ENCODE measurements at places on chromosomes 1 and 21.

DNA sequence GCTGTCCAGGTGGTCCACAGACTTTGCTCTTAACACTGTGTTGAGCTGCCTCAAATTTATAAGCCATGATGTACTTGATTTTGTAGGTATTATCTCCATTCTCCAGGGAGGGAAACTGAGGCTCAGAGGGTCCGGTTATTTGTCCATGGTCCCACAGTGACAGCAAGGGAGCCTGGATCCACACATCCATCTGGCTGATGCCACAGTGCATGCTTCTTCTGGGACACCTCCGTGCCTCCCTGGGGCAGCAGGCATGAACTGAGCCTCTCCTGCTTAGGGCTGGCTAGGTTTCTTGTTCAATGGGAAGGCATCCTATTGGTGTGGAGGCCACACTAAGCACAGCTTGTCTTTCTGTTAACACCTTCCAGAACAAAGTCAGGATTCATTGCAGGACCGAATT is 317.3 kb downstream of the AJAP1 start:
- no peak for DNase-seq

DNA sequence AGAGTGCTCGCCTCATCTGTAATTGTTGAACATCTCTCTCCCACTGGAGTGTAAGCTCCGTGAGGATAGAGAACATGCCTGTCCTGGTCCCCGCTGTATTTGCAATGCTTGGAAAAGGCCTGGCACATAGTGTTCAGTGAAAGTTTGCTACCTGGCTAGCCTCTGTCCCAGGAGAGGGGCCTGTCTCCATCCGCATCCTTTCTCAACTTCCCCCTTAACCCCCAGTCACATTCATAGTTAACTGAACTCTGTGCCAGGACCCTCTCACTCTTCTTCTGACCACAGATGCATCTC is 15.2 kb downstream of the SPOCD1 start:
- no peak for DNase-seq

DNA sequence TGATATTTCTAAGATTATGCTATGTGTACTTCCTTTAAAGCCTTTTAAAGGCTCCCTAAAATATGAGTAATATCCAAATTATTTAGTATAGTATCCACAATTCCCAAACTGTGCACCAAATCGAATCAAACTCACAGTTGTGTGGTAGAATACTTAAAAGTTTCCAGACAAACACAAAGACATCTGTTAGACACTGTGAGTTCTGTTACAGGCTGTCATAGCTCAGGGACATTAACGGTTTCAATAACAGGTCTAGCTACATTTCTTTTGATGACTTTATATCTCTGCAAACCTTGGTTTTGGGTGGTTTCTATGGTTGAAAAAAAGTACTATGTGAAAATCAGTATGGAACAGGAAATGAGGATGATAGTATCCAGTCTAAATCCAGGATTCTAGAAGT is 36.9 kb upstream of the NEK7 start:
- no peak for DNase-seq

DNA sequence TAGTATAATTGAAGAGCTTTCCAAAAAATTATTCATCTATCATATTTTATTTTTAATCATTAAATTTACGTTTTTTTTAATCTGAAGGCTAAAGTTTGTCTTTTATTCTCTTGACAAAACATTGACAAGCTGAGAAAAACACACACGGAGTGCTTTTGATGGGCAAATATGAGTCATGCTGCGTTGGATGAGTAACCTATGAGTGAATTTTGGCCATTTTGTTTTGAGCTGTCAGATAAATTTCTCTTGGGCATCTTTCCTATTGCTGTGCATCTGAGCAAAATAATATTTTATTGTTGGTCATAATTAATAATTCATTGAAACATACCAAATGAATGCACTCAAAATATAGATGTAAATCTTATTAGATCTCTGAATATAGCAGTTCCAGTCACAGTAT is 1144.1 kb upstream of the ADGRL2 start:
- no peak for DNase-seq

DNA sequence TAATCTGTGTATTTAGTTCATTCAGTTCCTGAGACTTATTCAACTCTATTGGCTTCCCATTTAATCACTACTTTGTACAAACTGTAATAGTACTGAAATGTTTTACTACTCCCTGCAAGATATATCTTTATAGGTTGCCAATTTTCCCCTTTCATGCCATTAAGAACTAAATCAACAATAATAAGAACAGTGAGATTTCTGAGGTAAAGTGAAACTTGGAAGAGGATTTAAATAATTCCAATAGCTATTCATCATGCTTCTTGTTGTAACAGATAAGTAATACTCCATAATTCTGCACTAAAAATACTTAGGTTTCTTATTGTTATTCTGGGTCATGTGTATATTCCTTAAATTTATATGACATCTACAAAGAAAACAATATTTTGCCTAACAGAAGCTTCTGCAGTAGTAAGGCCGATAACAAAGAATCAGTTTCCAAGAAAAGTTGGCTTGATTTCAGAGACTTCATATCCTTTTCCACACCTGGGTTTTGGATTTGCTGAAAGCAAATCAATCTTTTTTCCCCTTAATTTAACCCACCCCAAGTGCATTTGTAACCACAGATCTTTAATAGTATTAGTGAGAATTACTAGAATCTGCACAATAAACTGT is 258.3 kb downstream of the FAF1 start:
- no peak for DNase-seq

All from SHP77 treated with DMSO at 0.1 percent for 48 hours (cell line).